ENCODE measurements at places on chromosomes 16 and 17.

GRCh38 chr17:50693036-50693682 is 14.6 kb downstream of the ANKRD40 start:
- ATAC-seq: no peak

- ATAC-seq: no peak
These were observed 16.5 kb downstream of the SCNN1B start for GRCh38 chr16:23318639-23319038.

DNA sequence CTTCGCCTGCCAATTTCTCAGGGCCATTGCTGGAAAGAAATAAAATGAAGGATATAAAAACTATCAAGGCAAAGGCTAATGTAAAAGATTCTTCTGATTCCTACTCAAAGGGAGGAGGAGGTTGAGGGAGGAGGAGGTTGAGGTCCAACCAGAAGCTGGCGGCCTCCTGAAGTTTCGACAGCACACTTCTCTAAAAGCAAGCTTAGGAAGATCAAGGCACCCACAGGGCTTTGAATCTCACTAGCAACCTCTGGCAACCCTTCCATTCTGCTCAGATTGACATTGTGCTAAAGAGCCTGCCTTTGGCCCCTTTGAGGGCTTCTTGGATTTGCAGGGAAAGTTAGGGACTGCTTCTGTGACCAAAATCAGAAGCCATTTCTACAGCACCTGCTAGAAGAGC is 81.5 kb upstream of the TNRC6C start:
- no peak for ATAC-seq

GRCh38 chr17:2259769-2260536 is 43.6 kb downstream of the SMG6 start:
- ATAC-seq: peak; percentile 94

DNA sequence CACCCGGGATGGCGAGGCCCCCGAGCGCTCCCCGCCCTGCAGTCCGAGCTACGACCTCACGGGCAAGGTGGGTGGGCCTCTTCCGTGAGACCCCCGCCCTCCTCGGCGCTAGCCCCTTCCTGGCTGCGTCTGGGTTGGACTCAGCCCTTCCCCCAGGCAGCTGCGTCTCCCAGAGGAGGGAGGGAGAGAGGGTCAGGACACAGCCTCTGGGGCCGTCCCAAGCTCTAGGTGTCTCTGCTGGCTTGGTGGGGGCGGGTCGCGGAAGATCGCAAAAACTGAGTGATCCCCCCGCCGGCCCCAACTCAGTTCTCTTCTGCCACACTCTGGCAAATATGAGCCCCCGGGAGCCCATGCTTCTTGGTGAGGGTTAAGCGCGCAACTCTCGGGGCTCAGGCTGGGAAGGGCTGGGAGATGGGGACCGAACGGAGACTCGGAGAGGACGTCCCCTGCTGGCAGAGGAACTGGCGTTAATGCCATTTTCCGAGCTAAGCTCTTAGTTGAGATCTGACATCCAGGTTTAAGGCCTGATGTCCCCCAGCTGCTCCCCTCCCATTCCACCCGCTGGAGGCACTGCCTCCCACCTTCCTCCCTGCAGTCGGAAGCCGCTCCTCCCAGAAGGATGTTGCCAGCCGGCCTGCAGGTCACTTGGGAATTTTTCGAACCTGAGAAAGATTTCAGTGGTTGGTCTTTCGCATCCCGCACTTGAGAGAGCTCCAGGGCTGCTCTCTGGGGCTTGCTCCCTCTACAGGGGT is 419 bp downstream of the RAB37 start:
- ATAC-seq: no peak

GRCh38 chr17:68489919-68490318 is 22.3 kb upstream of the PRKAR1A start:
- ATAC-seq: no peak

DNA sequence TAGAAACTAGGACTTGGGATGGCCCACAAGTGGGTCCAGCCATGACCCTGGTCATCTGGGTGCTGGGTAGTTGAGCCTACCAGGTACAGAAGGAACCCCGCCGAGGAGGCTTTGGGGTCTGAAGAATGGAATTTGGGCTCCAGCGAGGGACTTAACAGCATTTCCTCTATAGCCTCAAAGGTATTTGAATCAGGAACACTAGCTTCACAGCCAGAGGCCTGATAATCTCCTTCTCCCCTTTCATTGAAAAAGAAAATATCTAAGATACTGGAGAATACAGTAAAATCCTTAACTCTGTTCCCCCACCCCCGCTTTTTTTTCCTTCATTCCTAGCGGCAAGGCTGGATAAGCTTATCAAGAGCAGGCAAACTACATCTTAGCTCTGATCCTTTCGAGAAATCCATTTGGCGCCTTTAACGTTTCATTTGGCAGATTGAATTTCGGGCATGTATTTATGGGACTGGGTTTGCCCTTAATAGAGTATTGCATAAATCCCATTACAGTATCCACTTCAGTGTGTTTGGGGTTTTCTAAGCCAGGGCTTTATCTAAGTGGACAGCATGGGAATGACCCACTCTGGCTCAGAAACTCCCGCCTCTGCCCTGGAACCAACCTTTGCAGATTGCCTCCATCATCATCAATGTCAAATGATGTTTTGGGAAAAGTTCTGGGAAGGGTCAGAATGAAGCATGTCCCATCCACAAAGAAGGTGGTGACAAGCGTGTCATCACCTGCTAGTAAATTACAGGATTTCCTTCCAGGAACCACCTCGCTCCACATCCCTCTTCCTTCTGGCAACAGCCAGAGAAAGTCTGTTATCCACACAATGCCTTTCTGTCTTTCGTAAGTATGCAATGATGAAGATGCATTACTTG is 36.9 kb downstream of the XYLT1 start:
- no peak for ATAC-seq

DNA sequence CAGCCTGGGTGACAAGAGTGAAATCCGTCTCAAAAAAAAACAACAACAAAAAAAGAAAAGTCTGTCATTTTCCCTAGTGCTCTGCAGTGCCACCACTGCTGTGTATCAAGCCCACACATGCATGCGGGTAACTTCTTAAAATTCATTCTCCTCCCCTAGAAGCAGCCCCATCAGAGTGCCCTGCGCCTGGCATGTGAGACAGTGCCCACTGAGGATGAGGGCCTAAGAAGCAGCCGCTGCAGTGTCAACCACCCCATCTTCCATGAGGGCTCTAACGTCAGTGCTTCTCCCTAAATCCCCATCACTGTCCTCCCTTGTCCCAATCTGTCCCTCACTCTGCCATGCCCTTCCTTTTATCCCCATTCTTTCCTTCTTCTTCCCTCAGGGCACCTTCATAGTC is 10.2 kb downstream of the COX6A2 start:
- ATAC-seq: no peak

GRCh38 chr16:47018223-47018891 is 44.9 kb upstream of the DNAJA2 start:
- peak; percentile 100 for ATAC-seq

- peak; percentile 63 for ATAC-seq
These were observed at the start of gene HAS3 for GRCh38 chr16:69105501-69106361. Gene HAS3, plus strand, starts transcription at chr16:69105653. Its CDS starts 3,743 bp downstream, at chr16:69109396.

DNA sequence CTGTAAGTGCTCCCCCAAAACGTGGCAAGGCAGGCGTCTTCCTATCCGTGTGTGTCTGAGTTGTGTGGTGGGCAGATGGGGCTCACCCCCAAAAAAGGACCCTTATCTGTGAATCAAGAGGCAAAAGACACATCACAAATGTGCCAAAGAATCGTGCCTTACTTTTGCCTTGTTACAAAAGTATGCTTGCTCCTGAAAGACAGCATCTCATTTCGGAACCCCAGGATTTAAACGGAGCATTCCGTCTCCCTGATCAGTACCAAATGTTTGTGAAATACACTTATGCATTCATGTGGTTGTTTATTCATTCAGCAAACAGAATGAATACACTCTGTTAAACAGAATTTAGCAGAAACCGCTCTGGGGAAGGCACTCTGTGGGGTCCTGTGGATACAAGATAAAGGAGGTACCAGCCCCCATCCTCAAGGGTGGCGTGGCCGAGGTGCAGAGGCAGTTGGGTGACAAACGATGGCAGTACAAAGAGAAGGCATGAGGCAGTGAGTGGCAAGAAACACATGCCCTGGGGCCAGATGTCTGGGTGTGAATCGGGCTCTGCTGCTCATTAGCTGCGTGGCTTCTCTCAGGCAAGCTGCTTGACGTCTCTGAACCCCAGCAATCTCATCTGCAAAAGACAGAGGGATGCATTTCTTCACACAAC is 654 bp downstream of the WFDC1 start:
- ATAC-seq: no peak

GRCh38 chr16:276426-277077 is 808 bp upstream of the RGS11 start:
- ATAC-seq: no peak

DNA sequence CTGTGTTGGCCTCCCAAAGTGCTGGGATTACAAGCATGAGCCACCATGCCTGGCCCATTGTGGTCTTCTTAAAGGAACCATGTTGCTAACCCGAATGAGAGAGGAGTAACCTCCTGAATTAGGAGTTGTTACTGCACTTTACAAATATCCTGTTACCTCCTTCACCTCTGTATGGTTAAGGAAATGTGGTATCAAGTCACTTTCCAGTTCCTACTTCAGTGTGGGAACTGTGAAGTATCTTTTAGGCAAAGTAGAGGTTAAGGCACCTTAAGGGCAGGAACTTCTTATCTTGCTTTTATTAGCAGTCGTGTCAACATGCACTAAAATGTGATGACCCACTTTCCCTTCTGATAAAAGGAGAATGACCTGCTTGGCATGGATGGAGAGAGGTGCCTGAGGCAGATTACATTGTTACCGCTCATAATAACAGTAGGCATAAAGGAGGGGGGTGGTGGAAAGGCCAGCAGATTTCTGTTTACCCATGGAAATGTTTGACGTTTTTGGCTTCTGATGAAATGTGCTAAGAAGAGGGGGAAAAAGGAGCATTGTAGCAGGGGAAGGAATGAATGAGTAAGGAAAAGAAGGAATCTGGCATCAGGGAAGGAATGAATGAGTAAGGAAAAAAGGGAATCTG is 28.5 kb downstream of the FTO start:
- ATAC-seq: no peak

GRCh38 chr17:15946611-15947120 is 1.7 kb downstream of the ADORA2B start:
- no peak for ATAC-seq

GRCh38 chr16:49921791-49922456 is 66.0 kb upstream of the ZNF423 start:
- ATAC-seq: no peak

GRCh38 chr17:54727624-54728023 is 173.0 kb upstream of the TOM1L1 start:
- no peak for ATAC-seq

GRCh38 chr16:85422632-85423550 is 190.2 kb upstream of the GSE1 start:
- ATAC-seq: no peak

GRCh38 chr16:85567101-85567866 is 45.8 kb upstream of the GSE1 start:
- no peak for ATAC-seq

- ATAC-seq: no peak
These were observed 11.3 kb downstream of the MEOX1 start for GRCh38 chr17:43650471-43650870.

DNA sequence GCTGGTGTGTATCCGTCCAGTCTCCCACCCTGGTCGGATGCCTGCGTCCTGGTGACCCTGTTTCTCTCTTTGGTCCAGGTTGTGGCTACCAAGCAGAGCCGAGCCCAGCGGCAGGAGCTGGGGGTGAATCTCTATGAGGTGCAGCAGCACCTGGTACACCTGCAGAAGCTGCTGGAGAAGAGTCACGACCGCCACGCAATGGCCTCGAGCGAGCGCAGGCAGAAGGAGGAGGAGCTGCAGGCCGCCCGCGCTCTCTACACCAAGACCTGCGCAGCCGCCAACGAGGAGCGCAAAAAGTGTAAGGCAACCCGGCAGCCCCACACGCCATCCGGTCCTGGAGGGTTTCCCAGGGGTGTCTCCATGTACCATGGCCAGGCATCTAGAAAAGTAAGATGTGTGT is 13.5 kb downstream of the CCDC40 start:
- ATAC-seq: no peak

- ATAC-seq: peak; percentile 37
These were observed 30.4 kb upstream of the CCL1 start for GRCh38 chr17:34393401-34393800.

GRCh38 chr17:77354670-77355455 is 214.1 kb downstream of the SEC14L1 start:
- ATAC-seq: no peak

DNA sequence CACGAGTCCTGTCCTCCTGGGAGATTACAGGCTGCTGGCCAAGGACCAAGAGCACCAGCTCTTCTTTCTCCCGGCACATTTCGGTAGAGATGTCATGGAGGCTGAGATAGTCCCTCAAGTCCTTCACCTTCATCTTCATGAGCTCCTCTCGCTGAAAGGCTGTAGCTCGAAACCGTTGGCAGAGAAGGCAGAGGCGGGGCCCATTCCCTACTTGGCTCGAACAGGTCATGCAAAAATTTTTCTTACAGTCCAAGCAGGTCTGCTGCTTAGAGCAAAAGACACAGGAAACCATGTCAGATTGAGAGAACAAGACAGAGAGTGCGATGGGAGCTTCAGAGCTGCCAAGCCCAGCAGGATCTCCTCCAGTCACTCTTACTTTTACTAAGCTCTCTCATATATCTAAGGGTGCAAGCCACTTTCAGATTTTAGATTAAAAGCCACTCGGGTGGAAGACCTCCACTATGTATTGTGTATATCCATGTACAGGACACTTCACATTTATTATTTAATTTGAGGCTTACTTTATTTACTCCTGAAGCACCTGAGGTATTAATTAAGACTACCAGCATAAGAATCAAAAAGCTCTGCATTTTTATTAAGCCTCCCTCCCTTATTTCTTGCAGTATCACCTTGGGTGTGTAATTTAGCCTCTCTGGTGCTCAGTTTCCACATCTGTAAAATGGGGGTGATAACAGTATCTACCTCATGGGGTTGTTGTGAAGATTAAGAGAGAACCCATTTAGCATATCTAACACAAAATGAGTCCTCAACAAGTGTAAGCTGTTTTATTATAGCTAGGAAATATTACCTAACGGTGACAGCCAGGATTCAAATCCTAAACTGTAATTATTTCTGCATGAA is 41.4 kb downstream of the LIG3 start:
- ATAC-seq: no peak

GRCh38 chr16:72876221-72876620 is 171.7 kb downstream of the ZFHX3 start:
- peak; percentile 50 for ATAC-seq

- ATAC-seq: peak; percentile 53
These were observed 7.5 kb downstream of the BTBD17 start for GRCh38 chr17:74354123-74354522.

- peak; percentile 42 for ATAC-seq
These were observed 43.3 kb upstream of the CBFA2T3 start for GRCh38 chr16:89020068-89020924.

DNA sequence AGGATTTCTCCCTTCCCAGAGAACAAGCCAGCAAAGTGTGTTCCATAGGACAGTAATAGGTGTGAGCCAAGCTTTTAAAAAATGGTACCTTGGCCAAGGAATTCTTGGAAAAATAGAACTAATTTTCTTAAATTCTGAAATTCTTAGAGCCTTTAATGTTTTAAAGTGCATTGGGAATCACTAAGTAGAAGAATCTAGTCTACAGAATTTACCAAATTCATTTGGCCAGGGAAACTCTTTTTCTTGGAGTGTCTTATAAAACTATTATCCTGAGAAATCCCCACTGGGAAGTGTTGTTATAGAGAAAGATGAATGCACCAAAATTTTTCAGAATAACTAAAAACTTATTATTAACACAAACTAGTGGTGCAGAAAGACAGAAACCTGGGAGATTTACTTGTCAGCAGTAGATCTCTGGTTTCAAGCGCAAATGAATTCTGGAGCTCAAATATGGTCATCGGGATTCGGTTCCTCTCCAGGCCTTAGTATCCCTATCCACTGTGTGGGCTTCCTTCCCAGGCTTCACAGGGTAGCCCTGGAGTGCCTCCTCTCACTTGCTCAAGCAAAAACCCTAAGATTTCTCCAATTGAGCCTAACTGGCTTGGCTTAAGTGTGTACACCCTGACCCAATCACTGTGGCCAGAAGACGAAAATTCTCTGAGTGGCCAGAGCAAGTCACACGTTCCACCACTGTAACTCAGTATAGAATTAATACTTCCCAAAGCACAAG is 217.8 kb downstream of the CHD9NB start:
- ATAC-seq: no peak
